Activated CD8-positive, alpha-beta memory T cell treated with anti-CD3 and anti-CD28 coated beads for 4 hours (primary cell): ENCODE measurements at places on chromosomes 4 and X.

DNA sequence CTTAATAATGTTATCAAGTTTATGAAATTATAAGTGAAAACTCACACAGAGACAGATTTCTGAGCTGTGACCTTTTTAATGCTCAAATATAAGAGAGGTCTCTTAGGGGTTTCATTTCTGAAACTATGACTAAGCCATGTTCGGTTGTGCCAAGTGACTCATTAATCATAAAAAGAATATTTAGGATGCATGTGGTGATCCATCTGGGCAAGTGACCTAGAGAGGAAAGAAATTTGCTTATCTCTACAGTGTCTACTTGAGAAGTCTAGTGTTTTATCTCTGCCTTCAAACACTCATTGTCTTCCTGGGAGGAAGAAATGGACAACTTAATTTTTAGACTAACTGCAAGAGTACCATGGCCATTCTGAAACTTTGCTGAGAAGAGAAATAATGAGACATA lies 545.3 kb upstream of the GRID2 start:
- no peak for DNase-seq

- no peak for DNase-seq
Observed at GRCh38 chrX:41351923-41352322, 18.0 kb downstream of the DDX3X start.

DNA sequence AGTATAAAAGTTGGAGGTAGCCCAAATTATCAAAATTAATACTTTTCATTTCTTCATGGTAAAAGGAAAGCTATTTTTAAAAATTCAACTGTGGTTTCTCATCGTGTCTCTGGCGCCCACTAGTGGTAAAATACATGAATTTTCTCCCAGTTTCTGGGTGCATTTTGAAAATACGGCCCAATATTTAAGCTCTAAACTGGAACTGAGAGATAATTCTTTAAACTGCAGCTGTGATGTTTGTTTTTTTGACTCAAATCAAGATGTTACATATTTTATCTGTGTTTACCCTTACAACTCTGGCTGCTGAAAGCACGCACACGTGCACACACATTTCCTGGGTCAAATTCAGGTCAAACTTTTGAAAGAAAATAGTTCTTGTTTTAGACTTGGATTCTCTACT lies 123.9 kb upstream of the ACSL4 start:
- DNase-seq: no peak

- DNase-seq: no peak
Observed at GRCh38 chrX:107894038-107894437, 68.4 kb downstream of the MID2 start.

DNA sequence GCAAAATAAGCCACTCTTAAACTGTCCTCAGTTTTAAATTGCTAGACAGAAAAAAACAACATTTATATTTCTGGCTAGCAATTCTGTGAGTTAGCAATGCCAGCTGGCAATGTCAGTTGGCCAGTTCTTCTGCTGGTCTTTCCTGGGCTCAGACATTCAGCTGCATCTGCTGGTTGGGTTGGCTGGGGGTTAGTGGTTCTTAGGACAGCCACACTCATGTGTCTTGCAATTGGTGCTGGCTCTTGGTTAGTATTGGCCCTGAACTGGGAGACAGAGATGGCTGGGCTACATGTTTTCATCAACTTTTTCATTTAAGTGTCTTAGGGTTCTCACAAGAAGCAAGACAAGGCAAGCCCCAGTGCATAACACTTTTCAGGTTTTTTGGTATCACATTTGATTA lies 48.0 kb upstream of the PDLIM5 start:
- no peak for DNase-seq

GRCh38 chrX:1519022-1519497 lies 17.9 kb downstream of the P2RY8 start:
- no peak for DNase-seq

GRCh38 chr4:76760193-76760592 lies 137.8 kb downstream of the SOWAHB start:
- DNase-seq: no peak

DNA sequence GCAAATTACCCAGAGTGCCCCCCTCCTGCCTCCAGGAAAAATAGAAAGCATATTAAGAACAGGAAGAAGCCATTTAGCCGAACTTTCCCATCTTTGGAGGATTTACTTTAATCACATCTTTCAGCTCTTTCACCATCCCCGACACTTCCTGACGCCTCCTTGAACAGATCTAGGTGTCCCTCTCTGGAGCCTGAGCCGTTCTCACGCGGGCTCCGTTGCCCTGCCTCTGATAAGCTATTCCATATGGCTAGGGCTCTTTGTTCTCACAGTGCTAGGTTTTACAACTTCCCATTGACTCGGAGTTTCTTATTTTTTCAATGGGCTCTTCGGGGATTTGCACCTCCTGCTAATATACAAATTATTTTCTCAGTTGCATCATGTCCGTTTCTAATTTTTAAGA lies 82.1 kb upstream of the GPC4 start:
- DNase-seq: no peak

DNA sequence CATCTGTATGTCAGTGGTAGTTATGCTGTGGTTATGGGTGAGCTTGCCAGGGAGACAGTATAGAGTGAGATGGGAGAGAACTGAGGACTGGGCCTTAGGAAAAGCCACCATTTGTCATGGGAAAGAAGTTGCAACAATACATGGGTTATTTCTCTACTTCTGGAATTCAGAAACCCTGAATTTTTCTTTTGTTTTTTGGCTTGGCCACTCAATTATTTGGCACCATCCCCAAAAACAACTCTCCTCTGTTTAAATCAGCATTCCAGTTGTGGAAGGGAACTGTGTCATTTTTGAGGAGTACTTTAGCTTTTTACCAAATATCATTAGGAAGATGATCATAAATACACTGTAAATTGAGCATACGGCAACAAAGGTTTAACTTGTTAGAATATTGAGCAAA lies 41.1 kb upstream of the ACSL4 start:
- no peak for DNase-seq

GRCh38 chr4:152431291-152431690 lies 104.6 kb downstream of the FBXW7 start:
- DNase-seq: no peak
